ENCODE measurements at places on chromosomes 11 and 22. TPM values are rescaled to one million over a fixed set of nuclear protein-coding genes. Genes with fewer than 3 reads are reported as not detected.

The SAA4 gene
- not detected for total RNA-seq

DNA sequence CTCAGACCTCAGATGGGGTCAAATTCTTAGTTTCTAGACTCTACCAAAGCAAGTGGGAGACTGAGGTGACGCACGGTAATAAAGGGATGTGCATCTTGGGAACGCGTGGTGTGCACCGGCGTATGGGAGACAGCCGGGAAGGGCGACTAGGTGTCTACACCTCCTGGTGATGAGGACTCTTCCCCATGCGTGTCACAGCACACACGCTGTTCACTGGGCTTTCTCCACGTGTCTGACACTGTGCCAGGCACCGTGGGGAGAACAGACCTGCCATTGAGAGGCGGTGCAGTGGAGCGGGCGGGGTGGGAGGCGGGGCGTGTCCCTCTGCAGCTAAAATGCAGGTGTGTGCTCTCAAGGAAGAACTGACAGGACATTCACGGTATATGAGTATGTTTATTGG, 5.3 kb downstream of the FXYD6 start:
- DNase-seq: no peak

DNA sequence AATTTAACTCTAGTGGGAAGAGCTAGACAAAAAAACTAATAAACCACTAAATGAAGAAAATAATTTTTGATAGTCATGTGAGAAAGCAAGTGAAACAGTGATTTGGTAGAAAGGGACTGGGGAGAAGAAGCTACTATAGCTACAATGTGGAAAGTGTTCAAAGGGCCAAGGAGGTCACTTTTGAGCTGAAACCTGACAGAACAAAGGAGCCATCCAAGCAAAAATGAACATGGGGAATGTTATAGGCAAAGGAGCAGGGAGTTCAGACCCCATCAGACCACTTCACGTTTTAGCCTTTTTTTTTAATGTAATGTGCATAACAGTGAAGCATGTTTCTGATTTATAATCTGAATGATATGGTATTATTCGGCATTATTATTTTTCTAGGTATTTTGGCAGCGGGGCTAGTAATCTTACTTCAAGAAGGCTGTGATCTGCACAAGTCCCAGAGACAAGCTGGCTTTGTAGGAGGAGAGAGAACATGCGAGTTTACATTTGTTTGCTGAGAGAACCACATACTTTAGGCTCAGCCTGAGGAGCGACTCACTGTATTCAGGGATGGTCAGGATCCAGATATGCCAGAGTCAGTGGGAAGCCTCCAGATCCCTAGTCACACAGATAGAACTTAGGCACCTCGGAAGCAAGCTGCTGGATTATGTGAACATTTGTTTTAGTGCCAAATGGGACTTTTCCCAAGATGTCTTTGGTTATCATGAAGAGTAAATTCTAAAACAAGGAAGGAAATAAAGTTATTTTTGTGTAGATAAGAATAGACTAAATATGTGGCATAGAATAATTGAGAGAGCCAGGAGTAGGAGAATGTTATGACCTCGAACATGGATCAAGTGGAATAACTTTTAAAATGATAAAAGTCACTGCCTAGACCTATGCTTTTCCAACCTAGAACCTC, 118.6 kb downstream of the TRIM44 start:
- DNase-seq: no peak

The MCHR1 gene
- not detected for total RNA-seq

The ABCC8 gene
- not detected for total RNA-seq

The NAALADL1 gene
- total RNA-seq: 31.6 TPM

DNA sequence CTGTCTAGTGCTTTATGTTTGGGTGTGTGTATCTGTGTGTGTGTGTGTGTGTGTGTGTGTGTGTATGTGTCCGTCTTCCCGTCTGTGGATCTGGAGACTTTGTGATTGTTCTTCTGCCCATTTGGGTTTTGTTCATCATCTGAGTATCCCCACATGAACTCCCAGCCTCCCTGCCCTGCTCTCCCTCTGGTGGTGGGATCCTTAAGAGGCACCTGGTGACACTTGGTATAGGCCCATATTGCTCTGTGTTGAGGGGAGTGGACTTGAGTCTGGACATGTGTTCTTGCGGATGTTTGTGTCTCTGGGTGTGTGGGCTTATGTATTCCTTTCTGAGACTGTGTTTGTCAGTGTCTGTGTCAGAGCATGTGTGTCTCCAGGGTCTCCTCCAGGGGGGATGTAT, 15.3 kb downstream of the RCOR2 start:
- no peak for DNase-seq

The OR8G1 gene
- total RNA-seq: not detected

The OR10D3 gene
- not detected for total RNA-seq

GRCh38 chr11:101096036-101096704, 33.4 kb downstream of the PGR start:
- DNase-seq: no peak

The NTM gene
- total RNA-seq: not detected

- no peak for DNase-seq
Measured at GRCh38 chr11:10319702-10320558, 15.1 kb downstream of the ADM start.

The CLDN5 gene
- total RNA-seq: 0.36 TPM

All from activated T-cell treated with anti-CD3 and anti-CD28 coated beads, Interleukin-2, amount 50 U/mL, for 72 hours (primary cell).